GM19239 (cell line): ENCODE measurements at places on chromosomes 7 and 10.

DNA sequence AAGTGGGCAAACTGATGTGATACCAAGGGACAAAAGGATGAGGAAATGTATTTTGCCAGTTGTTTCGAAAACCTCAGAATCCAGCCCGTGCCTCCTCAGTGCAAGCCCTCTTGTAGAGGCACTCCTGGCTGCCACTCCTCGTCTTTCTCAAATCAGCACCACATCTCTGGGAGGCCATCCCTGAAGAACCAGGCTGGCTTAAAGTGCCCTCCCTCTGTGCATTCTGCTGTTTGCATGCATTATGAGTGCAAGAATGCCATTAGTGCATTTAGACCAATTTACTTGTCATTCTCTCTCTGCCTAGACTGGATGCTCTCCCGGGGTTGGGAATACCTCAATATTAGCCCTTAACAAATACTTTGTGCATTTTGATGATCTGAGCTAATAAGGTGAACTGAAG, 19.9 kb upstream of the FAM180A start:
- DNase-seq: no peak

DNA sequence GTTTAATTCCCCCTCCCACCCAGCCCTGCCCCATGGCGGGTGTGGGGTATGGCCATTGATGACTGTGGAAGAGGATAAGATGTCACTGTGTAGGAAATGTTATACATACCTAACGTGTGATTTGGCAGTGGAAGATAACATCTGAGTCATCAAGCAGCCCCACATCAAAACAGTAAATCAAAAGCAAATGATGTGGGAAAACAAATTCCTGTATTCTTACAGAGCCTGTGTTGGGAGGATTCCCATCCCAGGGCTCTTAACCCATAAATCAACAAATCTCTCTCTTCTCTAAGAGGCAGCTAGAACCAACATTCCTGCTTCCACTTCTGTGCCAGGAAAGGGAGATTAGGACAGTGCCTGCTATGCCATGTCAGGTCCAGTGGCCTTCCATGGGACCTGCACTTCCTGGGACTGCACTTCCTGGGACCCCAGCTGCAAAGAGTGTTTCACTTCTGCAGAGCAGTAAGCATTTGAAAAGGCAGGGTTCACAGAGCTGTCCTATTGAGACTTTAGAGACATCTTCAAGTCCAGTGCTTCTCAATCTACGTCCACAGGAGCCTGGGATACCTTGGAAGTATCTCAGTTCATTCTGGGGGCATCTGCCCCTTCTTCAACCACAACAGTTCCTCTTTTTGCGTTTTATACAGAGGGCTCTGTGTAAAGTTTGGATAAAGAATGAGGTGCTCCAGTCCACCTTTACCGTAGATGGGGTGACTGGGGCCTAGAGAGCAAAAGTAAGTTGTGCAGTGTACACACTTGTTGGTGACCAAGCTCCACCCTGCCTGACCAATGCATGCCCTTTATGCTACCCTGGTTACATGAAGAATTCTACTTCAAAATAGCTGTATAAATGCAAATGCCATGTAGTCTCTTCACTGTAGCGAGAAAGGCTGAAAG, 45.7 kb downstream of the ATXN7L1 start:
- DNase-seq: no peak

- DNase-seq: no peak
Observed at GRCh38 chr10:127085957-127086356, 110.4 kb downstream of the INSYN2A start.

DNA sequence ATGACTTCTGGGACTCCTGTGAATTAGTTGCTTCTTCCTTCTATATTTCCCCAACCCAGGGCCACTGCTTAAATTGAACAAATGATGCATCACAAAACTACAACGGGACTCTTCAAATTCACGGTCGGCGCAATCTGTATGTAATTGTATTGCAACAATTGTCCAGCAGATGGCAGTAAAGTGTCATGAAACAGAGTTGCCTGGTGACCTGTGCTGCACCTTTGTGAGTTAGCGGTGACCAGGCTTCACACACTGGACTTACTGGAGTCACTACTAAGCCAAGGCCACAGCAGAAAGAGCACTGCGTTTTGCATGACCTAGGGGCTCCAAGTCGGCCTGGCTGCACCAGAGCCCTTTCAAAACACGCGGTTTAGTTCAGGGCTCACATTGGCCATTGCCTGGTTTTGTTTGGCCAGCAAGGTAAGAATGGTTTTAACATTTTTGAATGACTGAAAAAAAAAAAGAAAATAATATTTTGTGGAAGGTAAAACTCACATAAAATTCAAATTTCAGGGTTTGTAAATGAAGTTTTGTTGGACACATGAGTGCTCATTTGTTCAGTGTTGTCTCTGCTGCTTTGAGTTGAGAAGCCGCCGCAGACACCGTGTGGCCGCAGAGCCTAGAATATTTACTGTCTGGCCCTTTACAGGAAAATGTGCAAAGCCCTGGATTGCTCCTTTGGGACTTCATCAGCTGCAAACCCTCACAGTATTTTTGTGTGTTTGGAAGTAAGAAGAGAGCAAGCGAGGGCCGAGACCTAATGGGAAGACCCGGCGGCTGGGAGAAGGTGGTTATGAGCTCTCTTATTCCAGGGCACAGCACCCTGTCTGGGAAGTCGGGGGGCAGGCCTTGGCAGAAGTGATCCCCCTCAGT, 23.2 kb upstream of the ZNF32 start:
- DNase-seq: peak; percentile 83

GRCh38 chr10:9579110-9579705, 1438.5 kb upstream of the CELF2 start:
- no peak for DNase-seq

DNA sequence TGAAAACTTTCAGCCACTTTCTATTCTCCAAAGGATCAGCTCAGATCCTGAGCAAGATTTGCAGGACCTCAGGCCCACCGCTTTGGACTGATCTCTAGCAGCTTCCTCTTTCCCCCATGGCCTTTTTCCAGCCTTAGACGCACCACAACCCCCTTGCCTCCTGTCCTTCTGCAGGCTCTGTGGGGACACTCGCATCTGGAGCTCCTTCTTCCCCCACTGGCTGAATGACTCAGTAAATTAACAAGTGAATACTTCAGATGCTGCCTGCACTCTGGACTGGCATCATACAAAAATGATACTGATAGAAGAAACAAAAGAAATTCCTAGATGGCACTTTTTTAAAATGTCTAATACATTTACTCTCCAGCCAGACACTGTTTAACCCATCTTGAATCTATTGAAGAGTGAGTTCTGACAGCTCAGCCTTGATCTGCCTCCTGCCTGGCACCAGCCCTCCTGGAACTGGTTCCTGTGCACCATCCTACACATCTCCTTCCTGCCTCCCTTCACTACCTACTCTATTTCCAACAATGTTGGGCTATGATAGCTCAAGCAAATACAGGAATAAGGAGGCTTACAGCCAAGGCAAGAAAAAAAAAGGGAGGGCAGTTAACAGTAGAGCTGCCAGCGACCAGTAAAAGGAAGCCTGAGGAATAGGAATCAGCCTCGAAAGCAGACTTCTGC, 3.3 kb downstream of the FRMPD2 start:
- DNase-seq: no peak

GRCh38 chr7:112081778-112082177, 124.4 kb downstream of the DOCK4 start:
- no peak for DNase-seq

DNA sequence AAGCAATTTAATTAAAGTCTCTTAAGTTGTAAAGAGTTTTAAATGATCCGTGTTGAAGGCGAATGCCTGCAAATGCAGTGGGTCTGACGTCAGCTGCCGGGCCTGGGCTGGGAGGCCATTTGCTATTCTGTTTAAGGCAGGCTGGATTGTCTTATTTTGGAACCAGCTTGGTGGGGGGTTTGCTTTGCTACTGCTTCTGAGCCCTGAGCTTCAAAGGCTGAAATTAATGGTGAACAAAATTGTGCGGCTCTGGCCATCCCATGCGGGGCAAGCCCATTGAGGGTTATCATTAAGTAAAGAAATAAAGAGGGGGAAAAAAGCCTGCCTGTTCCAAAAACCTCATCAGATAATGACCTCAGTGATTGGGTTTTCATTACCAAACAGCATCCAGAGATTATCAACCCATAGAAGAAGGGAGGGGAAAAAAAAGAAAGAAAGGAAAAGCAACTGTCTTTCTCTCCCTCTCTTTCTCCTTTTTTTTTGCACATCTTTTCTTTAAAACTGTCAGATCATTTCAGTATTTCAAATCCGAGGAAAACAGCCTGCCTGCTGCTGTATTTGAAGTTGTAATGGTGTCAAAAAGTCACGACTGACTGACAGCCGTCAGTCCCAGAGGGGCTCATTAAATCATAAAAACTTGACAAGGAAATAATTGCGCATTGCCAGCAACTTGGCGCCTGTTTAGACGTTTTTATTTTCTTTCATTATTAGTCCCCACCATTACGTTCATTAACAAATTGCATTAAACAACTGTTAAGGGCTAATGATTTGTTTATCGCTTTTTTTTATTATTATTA, 131.9 kb upstream of the TCF7L2 start:
- DNase-seq: no peak

DNA sequence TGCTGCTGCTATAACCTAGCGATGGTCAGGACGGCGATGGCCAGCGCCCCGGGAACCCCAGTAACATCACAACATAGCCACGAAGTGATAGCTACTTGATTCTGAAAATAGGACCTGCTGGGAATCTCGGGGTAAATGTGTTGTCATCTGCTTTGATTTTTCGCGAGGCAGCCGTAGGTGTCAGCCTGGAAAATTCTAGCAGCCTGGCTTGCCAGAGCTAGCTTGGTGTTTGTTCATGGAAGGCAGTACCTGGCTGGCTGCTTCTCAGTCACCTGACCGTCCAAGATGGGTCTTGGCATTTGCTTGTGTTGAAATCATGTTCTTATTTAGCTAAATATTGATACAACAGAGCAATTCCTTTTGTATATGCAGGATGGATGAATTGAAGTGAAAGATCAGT, 82.4 kb upstream of the BTBD16 start:
- DNase-seq: no peak

- peak; percentile 30 for DNase-seq
Observed at GRCh38 chr10:1043532-1043995, 5.4 kb downstream of the IDI1 start.
